ENCODE measurements at places on chromosomes 13 and 19.

DNA sequence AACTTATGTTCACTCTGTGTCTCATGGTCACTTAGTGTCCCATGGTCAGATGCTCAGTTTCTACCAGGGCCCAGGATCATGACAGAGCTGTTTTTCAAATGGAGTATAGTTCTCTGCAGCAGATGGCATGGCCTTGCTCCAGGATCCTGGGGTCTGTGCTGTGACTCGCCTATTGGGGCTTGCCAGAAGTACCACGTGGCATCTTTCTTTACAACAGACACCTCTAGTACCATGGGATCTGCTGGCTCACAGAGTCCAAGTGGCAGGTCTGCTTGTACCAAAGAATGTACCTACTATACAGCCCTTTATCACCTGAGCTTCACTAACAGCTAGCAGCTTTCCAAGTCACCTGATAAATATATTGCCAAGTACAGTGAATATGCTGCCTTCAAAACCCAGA, 6.0 kb upstream of the RNF6 start:
- no peak for DNase-seq

GRCh38 chr19:32362318-32362691, 16.9 kb downstream of the ZNF507 start:
- DNase-seq, result no peak

DNA sequence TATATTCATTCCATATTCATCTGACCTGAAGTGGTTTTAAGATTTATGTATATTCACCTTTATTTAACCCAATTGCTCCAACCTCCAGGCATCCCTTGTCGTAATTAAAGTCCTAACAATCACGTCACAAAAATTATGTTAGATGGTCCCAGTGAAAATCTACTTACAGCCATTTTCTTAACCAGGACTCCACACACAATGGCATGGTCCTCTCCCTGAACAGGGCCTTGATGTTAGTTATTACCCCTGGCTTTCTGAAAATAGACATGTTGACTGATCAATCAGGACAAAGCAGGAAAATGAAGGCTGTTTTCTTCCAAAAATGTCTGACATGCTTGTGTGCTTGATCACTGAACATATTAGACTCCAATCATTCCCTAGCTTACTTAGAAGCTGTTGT, 542.7 kb upstream of the SLITRK5 start:
- no peak for DNase-seq

DNA sequence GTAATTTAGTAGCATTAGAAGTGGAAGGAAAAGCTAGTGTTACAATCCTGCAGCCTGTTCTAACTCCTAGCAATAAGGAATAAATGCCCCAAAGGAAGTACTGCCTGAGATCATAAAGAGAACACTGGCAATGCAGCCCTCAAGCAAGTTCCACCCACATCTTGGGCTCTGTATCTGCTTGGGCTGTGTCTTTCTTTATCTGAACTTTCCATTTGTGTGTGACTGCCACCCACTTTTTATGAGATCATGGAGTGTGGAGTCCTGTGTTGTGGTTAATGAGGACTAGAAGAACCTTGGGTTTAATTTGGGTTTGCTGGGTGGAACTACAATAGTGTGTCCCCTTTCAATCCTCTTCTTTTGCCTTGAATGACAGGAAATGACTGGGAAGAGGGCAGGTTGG, 38.2 kb downstream of the RFXAP start:
- DNase-seq, result no peak

- DNase-seq, result no peak
Observed at GRCh38 chr19:50720181-50720920, 749 bp upstream of the SHANK1 start.

DNA sequence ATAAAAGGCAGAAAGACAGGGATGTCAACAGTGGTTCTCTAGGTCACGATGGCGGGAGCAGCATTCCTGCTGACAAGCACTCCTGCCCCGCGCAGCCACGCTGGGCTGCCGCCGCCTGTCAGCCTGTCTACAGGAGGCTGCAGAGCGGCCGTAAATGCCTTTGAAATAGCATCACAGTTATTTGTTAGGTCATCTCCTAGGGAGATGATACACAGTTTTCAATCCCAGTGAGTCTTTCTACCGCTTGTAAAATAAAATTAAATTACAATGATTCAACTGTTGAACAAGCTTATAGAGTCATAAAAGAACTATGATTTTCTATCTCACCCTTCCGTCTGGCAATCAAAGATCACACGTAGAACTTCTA, 7.3 kb upstream of the SLC7A9 start:
- no peak for DNase-seq

Data from CMK (cell line).